ENCODE measurements at places on chromosomes 16 and 17.

DNA sequence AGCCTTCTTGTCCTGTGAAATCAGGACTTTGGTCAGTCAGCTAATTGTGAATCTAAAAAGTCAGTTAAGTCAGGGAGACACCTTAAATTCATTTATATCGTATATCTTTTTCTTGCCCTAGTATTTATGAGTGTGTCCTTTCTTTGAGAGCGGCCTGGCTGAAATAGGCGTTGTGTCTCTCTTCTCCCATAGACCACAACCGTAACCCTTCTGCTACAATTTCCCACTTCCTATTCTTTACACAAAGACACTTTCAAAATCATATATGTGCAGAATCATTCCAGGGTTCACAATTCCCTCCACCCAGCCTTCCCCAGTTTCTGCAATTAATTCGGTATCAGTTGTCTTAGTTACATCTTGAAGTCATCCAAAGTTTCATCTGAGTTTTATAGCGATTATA, 14.0 kb upstream of the COTL1 start:
- DNase-seq = no peak

GRCh38 chr16:84055366-84055765, 12.8 kb upstream of the SLC38A8 start:
- DNase-seq = no peak

DNA sequence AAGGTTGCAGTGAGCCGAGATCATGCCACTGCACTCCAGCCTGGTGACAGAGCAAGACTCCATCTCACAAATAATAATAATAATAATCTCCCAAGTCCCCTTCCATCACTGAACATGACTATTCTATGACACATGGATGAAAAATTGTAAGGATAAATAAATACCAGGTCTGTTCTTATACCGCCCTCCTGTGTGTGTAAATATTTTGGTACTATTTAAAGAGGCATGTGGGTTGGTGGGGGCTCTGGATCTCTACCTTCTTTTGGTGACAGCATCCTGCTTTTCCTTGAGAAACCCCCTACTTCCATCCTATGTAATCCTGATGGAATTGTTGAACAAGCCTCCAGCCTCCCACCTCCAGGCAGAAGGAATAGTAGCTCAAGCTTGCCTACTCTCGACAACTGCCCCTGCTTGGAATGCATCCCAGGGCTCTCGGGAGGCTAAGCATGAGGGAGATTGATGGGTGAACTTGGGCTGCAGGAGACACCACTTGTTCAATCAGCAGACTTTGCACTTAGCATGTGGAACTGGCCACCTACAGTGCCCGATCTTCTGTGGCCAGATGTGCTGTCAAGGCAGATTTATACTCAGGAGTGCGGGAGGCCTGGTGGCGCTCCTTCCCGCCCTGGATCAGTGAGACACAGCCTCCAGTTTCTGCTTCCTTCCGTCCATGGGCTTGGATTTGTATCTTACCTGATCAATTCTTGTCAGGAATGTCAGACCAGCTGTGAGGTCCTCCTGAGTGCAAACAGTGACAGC, 287.4 kb downstream of the SLC39A11 start:
- no peak for DNase-seq

GRCh38 chr17:37373530-37374159, 2.1 kb upstream of the C17orf78 start:
- DNase-seq = peak; percentile 26

DNA sequence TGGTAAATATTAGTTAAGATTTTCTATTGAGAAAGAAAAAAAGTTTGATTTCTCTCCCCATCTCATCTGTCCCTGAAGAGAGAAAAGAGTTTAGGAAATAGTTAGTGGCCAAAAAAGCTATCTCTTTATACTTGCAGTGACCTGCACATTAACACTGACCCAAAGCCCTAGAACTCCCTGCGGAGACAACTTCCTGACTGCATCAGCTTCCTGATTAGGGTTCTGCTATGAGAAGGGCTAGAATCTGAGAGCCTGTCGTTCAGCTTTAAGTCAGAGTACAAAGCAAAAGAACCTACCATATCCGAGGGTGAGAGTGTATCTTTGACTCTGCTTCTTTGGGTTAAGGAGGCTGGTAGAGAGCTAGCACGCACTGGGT, 24.7 kb downstream of the LIMD2 start:
- no peak for DNase-seq

DNA sequence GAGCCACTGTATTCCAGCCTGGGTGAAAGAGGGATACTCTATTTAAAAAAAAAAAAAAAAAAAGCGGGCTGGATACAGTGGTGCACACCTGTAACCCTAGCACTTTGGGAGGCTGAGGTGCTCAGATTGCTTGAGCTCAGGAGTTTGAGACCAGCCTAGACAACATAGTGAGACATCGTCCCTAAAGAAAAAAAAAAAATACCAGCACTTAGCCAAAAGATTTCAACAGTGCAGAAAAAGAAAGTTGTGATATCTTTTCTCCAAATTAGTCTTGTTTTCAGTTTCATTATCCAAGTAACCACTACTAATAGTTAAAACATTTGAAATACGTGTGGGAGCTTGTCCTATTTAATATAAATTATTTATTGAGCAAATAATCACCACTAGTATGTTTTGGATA, 48.7 kb downstream of the TENT4B start:
- no peak for DNase-seq

GRCh38 chr17:8443756-8444155, 8.1 kb downstream of the NDEL1 start:
- DNase-seq = no peak

DNA sequence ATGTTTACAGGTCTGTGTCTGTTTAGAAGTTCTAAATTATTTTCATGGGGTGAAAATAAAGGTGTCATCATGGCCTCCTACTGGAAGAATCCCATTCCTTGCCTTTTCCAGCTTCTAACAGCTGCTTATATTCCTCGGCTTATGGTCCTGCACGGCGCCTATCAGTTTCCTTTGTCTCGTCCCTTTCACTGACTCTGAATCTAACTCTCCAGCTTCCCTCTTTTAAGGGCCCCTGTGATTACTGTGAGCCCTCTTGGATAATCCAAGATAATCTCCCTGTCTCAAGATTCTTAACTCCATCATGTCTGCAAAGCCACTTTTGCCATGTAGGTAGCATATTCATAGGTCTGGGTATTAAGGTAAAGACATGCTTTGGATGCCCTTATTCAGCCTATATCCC, 441.0 kb upstream of the ERCC4 start:
- no peak for DNase-seq

DNA sequence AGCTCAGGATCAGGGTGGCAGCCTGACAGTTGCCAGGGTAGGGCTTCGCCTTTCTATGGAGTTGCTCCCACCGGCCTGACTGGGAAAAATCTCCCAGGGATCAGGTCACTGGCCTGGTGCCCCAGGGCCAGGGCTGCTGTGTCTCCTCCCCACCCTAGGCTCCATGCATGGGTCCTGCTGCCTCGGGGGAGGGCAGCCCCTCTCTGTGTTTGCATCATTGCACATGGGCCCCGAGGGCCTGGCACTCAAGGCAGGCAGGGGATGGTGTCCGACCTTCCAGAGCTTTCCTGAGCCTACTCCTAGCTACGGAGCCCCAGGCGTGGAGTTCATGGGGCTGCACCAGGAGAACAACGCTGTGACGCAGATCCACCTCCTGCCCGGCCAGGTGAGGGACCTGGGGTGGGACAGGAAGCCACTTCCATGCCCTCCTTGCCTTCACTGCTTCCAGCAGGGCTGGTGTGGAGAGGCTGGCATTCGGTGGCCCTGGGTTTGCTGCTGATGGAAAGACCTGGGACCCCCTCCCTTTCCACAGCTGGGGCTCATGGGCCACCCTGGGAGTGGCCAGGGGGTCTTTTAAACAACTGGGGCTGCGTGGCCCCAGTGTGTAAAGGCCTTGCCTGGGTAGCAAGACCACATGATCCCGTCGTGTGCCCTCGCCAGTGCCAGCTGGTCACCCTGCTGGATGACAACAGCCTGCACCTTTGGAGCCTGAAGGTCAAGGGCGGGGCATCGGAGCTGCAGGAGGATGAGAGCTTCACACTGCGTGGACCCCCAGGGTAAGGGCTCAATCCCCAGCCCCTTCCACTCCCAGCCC, 29.5 kb upstream of the MYO15B start:
- no peak for DNase-seq

DNA sequence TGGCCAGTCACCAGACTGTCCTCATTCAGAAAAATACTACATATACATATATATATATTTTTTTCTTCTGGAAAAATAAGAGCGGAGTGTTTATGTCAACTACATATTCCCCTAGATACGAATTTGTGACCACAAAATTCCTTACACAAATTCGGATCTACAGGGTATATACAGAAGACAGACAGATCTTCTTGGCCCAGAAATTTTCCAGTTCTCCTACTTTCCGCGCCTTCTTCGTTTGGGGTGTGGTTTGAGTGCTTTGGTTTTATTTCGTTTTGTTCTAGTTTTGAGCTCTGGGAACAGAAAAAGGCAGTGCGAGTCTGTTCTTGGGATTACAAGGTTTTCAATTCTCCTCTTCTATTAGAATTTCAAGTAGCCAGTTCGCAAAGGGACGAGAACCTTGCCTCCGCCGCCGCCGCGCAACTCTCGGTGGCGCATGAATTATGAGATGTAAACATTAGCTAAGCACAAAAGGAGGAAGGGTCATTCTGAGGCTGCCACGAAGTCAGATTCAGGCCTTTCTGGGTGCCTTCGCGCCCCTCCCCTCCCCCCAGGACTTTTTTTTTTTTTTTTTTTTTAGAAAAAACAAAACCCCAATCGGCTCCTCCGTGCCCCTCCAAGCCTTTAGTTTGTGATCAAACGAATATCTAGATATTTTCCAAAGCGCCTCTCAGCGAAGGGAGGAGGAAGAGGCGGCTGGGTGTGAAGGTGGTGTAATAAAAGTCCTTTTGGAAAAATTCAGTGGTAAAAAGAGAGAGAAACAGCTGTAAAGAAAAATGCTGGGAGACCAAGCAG, 1.8 kb upstream of the HOXB4 start:
- DNase-seq = no peak

DNA sequence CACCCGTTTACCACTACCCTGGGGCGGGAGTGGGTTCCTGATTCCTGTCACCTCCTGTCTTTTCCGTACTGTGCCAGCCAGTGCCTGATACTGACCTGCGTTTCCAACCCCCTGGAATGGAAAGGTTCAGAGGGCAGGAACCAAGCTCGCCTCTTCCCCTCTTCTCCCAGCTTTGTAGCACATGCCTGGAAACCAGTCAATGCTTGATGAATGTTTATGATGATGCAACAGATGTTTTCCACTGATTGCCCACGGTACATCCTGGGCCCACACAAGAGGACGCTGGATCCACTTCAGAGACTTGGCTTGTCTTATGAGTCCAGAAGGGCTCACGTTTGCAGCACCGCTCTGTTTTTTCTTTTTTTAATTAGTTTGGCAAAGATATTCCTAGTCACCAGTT, 262.0 kb downstream of the CPPED1 start:
- no peak for DNase-seq

GRCh38 chr16:59614466-59615240, 880.5 kb upstream of the GOT2 start:
- no peak for DNase-seq

DNA sequence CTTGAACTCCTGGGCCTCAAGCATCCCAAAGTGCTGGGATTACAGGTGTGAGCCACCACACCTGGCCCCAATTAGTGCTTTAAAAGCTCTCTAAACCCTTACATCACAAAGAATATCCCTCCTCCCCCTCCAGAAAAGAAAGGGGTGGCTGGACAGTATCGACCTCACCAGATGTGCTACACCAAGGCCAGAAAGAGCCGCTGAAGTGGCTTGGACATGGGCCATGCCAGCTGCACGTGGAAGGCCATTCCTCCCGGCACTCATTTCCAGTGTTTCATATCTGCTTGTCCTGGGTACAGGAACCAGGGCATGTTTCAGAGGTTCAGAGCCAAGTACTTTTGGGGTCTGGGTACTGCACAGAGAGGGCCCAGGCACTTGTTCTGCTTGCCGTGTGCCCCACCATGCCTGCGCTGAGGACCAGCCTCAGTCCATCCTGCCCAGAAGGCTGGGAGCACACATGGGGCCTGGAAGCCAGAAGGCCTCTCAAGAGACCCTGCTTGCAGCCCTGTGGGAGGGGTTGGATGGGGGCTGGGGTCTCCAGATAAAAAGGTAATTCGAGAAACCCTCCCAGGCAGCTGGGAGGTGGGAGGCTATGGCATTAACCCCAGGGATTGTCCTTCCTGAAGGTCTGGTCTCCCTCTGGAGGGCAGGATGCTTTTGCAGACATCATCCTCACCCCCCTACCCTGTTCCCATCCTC, 3.5 kb upstream of the SRRM2 start:
- no peak for DNase-seq

GRCh38 chr16:77332792-77333191, 102.0 kb downstream of the ADAMTS18 start:
- no peak for DNase-seq

GRCh38 chr17:44760474-44761308, 1.9 kb downstream of the ADAM11 start:
- no peak for DNase-seq

GRCh38 chr17:72640415-72641165, 451.9 kb downstream of the SLC39A11 start:
- DNase-seq = no peak

DNA sequence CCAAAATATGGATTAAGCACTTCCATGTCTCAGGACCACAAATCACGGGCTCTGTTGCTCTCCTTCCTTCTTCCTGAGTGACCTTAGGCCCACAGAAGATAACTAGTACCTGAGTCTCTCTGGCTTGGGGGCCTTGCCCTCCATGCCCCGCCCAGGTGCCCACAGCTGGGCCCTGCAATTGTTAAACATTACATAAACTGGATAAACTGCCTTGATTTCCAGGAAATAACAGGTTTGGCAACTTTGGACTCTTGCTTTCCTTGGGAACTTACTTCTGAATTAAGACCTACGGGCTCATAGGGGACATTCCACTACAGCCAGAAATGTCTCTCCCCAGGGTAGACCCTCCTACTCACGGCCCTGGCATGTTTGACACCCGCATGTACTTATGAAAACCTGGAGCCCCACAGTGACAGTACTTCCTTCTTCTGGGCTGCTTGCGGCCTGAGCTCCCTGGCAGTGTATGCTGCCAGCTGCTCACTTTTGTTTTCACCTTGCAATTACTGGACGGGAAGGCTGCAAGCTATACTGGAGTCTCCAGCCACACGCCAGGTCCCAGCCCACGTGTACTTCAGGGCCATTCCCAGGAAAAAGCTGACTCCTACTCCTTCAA, 2.3 kb upstream of the UBALD2 start:
- DNase-seq = no peak

- no peak for DNase-seq
These were observed 260.2 kb downstream of the HS3ST4 start for GRCh38 chr16:25951999-25952398.

- no peak for DNase-seq
These were observed 35.5 kb upstream of the ITGA2B start for GRCh38 chr17:44424828-44425461.

DNA sequence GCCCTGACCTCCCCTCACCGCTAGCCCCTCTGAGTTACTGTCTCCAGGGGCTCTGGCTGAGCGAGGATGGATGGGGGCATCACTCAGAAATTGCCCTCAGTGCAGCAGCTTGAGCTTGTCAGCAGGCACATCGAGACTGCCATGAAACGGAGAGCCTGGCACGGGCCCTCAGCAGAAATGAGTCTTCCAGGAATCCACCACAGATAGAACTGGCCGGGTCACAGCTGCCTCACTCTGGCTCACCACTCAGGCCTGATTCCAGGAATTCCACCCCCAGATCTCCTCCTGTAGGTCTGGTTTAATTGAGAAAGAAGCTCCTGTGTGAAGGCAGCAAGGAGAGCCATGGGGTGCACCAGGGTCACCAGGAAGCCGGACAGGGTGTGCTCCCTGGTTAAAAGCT, 85.5 kb downstream of the GSG1L start:
- DNase-seq = no peak

All from stimulated activated CD8-positive, alpha-beta memory T cell treated with anti-CD3 and anti-CD28 coated beads, Interleukin-7, amount 100 ng/mL, for 1 hour (primary cell).